Mesendoderm (in vitro differentiated cells): ENCODE measurements at places on chromosomes 11 and 22.

DNA sequence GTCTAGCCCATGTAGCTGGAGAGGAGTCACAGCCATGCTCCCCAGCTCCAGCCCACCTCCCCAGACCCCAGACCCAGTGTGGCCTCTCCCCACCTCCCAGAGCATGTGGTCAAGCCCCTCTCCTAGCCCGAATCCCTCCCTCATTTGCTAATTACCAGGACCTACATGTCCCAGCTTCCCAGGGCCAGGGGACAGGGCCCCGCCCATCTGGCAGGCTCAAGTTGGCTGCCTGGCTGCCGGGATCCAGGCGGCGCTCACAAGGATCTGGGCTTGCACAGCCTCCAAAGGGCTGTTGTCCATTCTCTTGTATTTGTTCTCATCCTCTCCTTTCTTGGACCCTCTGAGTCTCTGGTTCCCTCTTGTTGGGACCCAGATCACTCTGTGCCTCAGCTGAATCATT, 4.6 kb upstream of the MIF start:
- no peak for DNase-seq

GRCh38 chr11:66868726-66869566, 12.1 kb downstream of the LRFN4 start:
- peak; percentile 93 for DNase-seq

DNA sequence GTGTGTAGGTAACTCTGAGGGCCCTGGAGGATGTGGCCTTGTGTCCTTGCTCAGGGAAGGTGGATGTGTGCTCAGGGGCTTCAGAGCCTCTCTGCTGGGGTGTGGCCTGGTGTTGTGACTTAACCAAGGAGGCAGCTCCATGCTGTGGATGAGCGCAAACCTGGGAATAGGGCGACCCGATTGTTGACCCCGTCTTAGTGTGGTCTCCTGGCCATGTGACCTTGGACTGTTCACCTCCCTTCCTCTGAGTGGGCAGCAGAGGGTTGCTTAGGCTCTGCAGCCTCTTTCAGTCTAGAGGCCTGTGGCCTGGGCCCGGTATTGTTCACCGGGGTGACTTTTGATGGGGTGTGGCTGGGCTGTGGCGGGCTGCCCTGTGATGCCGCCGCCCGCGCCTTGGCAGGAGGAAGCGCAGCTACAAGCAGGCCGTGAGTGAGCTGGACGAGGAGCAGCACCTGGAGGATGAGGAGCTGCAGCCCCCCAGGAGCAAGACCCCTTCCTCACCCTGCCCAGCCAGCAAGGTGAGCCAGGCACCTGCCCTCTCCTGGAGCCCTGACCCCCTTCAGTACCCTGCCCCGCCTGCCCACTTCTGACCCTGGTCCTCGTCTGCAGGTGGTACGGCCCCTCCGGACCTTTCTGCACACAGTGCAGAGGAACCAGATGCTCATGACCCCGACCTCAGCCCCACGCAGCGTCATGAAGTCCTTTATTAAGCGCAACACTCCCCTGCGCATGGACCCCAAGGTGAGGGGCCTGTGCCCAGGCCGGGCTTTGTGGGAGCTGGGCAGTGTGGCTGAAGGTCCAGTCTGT, 16.7 kb downstream of the INCENP start:
- DNase-seq = no peak

- DNase-seq = no peak
Observed at GRCh38 chr11:99327527-99327926, 306.8 kb downstream of the CNTN5 start.

DNA sequence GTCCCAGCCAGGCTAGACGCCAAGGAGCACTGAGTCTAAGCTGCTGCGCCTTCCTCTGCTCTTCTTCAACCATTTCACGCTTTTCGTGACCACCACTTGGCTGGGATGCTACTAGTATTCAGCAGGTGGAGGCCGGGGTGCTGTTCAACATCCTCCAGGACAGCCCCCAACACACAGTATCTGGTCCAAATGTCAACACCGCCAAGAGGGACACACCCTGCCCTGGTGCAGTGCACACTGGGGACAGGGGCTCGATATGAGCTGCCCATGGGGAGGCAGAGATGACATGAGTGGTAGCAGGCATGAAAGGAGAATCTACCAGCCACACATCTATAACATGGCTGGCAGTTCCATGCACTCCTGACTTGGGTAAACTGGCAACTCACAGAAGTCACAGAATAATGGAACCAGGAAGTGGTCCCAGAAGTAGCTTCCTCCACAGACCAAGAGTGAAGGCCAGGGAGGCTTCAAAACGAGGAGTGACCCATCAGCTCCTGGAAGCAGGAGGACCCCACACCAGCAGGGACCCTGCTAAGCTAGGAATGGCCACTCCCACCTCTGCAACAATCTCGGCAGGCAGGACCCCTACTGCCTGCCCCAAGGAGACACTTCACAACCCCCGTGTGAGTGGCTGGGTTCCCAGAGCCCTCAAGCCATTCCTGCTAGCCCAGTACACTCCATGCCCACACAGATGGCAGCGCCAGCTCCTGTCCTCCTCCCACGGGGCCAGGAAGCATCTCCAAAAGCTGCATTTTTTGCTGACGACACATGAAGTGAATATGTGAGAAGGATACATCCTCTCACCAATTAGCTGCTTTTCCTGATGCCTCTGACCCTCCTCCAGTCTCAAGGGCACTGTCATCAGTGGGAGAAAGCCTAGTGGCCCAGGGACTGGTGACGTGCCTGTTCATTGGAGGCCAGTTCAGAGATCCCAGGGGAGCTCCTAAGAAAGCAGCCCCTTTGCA, 78.8 kb downstream of the DGCR2 start:
- no peak for DNase-seq

DNA sequence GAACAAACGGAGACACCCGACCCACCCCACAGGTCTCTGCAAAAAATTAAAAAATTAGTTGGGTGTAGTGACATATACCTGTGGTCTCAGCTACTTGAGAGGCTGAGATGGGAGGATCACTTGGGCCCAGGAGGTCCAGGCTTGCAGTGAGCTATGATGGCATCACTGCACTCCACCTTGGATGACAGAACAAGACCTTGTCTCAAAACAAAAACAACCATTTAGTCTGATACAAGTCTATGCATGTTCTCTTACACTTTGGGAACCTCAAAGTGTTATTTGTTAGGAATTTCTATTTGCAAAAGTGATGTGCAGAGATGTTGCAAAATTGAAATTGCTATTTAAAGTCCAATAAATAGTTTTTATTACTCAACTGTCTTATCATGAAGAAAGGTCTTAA, 14.3 kb downstream of the ATG13 start:
- DNase-seq = no peak

- DNase-seq = no peak
Observed at GRCh38 chr11:42161886-42162285, 702.4 kb upstream of the LRRC4C start.

- DNase-seq = peak; percentile 87
Observed at GRCh38 chr11:32893343-32894148, 935 bp downstream of the QSER1 start.

- no peak for DNase-seq
Observed at GRCh38 chr22:20115691-20116375, at the start of gene RANBP1. TSS of gene RANBP1 (plus strand) at chr22:20116104. CDS start at chr22:20116185, 81 bp downstream.

- DNase-seq = peak; percentile 53
Observed at GRCh38 chr11:82003671-82004515, 729.8 kb downstream of the FAM181B start.

DNA sequence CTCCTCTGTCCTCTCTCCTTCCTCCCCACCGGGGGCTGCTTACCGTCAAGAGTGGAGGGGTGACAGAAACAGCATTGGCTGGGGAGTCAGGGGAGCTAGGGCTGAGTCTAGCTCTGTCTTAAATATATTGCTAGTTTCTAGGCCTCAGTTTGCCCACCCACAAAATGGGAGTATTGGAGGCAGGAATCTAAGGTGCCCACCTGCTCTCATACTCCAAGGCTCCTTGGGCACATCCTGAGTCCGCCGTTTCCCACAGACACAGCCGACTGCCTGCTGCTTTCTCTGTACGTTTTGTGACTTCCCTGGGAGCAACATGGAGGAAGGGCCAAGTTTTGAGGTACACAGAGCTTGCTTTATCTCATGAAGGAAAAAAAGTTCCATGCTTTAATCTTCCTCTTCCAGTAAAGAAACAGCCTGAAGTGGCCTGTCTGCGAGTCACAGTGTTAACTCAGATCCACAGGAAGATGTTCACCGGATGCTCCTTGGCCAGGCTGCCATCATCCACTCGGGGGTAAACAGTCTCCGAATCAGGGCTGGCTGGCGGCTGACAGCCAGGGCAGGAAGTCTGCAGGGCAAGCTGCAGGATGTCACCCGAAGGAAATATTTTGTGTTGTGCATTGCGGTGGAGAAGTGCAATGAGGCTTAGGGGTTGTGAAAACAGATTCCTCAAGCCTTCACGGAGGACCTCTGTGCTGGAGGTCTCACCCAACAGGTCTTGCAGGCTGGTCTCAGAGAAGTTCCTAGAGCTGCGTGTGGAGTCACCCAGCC, 11.0 kb upstream of the CERK start:
- DNase-seq = no peak

DNA sequence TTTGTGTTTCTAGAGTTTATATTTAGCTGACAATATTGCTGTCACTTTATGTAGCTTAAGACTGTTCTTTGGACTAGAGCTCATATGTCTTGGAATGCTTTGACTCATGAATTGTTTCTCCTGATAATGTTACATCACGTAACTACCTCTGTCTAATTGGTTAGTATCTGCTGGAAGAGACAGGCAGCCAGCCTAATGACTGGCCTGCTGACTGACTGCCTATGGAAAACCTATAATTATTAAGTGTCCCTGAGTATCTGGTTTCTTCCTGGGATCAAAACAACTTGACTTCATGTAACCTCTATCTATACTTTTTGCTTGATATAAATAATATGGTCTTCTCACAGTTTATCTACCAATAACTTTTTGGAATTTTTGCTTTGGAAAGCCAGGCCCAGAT, 9.4 kb downstream of the SOX6 start:
- DNase-seq = no peak

GRCh38 chr11:101211407-101211975, 81.9 kb upstream of the PGR start:
- DNase-seq = peak; percentile 33

DNA sequence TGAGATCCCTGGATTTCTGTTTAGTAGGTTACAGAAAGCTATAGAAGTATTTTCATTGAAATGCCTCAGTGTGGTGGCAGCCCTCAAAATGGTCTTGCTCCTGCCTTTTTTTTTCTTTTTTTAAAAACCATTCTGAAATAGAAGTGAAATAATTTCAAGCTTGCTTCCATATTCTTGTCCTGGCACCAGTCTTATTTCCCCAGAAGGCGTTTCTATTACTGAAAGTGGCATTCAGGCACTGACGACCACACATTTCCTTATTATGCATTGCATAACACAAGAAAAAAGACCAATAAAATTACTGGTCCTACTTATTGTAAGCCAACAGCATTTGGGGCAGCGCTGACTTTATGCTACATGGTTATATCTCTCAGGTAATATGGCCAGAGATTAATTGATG, 24.5 kb upstream of the LRRC4C start:
- DNase-seq = no peak

DNA sequence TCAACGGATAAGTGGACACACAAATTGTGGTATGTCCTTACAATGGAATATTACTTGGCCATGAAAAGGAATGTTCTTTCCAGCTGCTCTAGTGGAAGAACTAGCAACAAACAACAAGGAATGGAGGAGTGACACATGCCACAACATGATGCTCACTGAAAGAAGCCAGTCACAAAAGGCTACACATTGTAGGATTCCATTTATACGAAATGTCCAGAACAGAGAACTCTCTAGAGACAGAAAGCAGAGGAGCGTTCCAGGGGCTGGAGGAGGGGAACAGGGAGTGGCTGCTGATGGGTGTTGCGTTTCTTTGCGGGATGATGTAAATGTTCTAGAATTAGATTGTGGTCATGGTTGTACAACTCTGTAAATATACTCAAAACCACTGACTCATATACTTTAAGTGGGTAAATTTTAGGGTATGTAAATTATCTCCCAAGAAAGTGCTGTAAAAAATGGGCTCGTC, 32.4 kb upstream of the PDGFB start:
- no peak for DNase-seq

- DNase-seq = no peak
Observed at GRCh38 chr11:538431-539051, 1.2 kb downstream of the LRRC56 start.

GRCh38 chr11:8717876-8718753, 35.5 kb downstream of the RPL27A start:
- peak; percentile 85 for DNase-seq

- DNase-seq = no peak
Observed at GRCh38 chr11:61902313-61902712, 11.0 kb upstream of the FADS3 start.

GRCh38 chr22:48729499-48730171, 1098.0 kb downstream of the BRD1 start:
- DNase-seq = no peak

DNA sequence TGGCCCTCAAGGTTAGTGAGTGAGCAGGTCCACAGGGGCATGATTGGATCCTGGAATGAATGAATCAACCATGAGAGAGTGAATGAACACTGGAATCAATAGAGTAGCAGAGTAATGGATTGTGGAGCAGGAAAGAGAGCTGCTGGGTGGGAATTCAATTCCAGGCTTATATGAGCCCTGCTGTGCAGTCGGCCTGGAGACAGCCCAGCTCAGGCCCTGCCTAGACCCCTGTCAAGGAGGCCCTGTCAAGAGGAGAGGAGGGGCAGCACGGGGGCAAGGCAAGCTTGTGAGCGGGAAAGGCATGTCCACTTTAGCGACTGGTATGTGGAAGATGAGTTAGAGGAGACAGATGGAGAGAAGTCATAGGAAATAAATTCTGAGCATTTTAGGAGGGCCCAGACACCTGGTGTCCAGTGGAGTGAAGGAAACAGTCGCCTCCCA, 1.3 kb upstream of the FOLR1 start:
- DNase-seq = no peak

- DNase-seq = no peak
Observed at GRCh38 chr11:40998920-40999319, 460.5 kb downstream of the LRRC4C start.

DNA sequence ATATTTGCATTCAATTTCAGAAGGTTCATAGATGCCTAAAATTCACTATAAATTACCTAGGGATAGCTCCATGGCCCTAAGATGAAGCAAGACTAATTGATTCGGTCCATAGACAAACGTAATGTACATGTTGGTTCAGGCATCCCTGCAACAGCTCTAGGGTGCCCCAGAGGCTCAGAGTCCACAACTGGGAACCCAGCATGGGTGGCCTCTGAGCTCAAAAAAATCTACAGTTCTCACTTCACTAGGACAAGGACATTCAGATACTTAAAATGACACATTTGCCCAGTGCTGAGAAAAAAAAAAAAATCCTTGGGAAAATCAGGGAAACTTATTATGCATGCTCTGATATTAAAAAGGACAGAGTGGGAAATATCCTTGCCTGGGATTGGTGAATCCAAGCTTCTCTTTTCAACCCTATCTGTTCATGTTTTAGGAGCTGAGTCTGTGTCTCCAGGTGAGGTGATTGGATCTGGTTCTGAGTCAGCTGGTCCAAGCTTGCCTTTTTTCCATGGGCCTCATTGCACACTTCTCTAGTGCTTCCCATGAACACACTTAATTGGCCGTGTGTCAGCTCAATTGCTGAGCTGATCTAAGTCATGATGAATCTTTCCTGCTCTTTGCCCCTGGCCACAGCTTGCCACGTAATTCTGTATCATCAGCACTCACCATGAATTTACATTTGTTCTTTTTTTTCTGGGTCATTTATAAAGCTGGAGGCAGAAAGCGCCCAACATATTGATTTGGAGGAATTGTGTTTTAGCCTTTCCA, 116.3 kb upstream of the RCN1 start:
- DNase-seq = no peak
